ENCODE measurements at places on chromosomes 3 and 15. TPM values are rescaled to one million over a fixed set of nuclear protein-coding genes. Genes with fewer than 3 reads are reported as not detected.

The CAND2 gene
- total RNA-seq = 10.6 TPM

The CDHR4 gene
- total RNA-seq = under 0.01 TPM

The C3orf70 gene
- total RNA-seq = 27.5 TPM

The AMOTL2 gene
- 46.5 TPM for total RNA-seq

The H1-8 gene
- not detected for total RNA-seq
